ENCODE measurements at places on chromosomes 16 and 17.

GRCh38 chr17:82019690-82020571 lies 2.7 kb downstream of the CENPX start:
- peak; percentile 70 for DNase-seq

- DNase-seq, result no peak
Measured at GRCh38 chr17:73683771-73684170, 39.5 kb upstream of the SDK2 start.

DNA sequence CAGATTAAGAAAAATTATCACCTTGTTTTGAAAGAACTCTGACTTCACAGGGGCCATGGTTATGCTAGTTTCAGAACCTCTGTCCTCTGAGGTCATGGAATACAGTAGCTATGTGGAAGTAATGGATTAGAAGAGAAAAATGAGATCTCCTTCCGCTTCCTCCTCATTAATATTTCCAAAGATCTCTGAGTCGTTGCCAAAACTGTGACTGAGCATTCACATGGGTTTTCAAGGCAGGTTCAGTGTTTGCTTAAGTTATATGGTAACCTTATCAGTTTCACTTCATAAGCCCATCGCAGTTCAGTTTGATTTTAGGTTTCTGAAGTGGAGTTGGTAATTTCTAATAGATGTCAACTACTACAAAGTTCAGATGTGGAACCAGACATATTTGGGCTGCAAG lies 321.2 kb upstream of the SOX9 start:
- DNase-seq, result no peak

- DNase-seq, result no peak
Measured at GRCh38 chr16:51907680-51908079, 639.3 kb downstream of the TOX3 start.

- peak; percentile 70 for DNase-seq
Measured at GRCh38 chr16:22188595-22189442, 17.3 kb upstream of the EEF2K start.

GRCh38 chr17:81576621-81577277 lies 24.6 kb upstream of the FAAP100 start:
- no peak for DNase-seq

- DNase-seq, result no peak
Measured at GRCh38 chr17:39627712-39628516, 1.2 kb downstream of the PPP1R1B start.

GRCh38 chr17:50588391-50589049 lies 28.0 kb downstream of the CACNA1G start:
- no peak for DNase-seq

DNA sequence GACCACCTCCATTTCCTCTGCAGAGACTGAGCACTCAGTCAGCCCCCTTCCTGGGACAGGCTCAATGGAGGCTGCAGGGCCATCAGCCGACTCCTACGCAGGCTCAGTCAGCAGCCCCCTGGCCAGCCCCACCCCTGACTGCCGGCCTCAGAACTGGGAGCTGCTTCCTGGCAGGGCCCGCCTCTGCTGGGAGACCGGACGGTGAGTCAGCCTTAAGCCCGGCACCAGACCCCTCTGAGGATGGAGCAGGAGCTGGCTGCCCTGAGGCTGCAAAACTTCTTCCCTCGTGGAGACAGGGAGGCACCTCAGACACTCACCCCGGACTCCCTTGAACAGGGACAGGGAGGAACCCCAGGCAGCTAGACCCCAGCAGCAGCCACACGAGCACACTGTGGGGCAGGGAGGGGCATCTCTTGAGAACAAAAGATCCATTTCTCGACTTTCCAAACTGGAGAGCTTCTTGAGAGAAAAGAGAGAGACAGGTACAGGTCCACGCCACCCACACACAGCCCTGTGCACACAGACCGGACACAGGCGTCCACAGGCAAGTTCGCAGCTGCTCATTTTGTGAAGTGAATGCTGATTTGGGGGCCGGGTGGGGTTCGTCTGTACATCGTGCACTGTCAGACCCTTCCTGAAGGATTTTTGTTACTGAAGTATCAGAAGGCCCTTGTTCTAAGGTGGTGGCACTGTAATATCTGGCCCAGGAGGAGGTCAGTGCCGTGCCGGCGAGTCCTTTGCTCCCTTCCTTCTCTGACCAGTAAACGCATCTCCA lies 1.3 kb upstream of the TUBB3 start:
- no peak for DNase-seq

GRCh38 chr17:41962111-41962510 lies 4.5 kb upstream of the CNP start:
- DNase-seq, result no peak

DNA sequence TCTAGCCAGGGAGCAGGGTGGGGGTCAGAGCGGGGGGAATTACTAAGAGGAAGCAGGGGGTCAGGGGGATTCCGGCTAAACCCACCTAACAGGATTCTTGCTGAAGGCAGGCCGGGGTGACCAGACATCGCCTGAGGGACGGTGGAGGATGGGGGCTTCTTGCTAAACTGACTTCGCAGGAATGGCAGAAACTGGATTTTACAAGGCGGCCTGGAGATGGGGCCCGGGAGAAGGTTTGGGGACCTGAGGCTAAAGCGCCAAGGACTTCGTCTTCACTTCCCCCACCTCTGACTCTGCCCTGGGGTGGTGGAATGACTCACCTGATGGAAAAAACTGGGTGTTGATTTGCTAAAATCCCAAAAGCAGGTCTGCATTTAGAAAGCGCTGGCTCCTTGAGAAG lies 23.5 kb downstream of the LGALS3BP start:
- no peak for DNase-seq

DNA sequence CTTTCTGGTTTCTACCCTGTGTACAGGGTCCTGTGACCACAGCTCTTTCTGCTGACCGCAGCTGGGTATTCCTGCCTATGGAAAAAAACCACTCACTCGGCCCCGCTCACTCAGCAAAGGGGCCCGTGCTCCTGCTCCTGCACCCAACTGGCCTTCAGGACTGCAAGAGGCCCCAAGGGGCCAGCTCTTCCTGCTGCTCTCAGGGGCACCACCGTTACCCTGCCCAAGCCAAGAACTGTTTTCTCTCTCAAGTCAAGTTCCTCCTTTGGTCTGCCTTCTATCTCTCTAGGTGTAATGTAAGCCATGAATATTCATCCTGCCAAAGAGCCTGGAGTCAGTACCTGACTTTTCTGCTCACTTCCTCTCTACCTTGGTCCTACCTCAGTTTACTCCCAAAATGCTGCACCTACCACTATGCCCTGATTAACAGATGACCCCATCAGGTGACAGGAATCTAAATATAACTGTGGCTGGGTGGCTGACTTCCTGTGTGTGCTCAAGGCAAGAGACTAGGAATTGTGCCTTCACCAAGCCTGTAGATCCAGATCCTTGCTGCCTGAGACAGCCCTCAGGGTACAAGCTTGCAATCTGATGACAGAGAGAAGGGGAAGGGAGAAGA lies 20.4 kb upstream of the SCIMP start:
- no peak for DNase-seq

GRCh38 chr17:75390982-75391381 lies 14.5 kb downstream of the GRB2 start:
- no peak for DNase-seq

DNA sequence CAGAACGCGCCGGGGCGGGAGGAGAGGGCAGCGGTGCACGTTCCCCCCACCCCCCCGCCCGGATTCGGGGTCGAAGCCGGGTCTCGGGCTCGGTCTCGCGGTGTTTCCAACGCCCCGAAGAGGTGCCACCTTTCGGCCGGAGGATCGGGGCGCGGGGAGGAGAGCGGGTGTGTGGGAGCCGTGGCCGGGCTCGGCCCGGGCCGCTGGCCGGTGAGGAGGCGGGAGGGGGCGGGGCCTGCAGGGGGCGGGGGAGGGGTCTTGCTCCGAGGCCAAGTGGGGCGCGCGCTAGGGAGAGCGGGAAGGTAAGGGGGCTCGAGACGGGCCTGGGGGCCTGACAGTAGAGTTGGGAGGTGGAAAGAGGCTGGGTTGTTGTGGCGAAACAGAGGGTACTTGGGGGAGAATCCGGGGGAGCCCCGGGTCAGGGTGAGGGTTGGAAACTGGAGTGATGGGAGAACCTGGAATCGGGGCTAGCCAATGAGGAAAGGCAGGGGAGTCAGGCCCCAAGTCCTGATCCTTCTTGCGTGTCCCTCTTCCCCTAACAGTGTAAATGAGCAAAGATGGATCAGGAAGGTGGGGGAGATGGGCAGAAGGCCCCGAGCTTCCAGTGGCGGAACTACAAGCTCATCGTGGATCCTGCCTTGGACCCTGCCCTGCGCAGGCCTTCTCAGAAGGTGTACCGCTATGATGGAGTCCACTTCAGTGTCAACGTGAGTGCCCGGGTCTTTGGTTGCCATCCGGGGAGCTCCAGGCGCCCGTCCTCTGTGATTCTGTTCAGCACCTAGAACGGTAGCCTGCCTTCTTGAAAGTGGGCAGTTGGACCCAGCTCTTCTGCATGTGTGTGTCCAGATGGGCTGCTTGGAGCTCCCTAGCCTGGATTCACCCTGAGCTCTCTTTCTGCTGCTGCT lies 873 bp downstream of the SETD1A start:
- no peak for DNase-seq

- peak; percentile 15 for DNase-seq
Measured at GRCh38 chr17:37527249-37527851, 37.7 kb downstream of the DUSP14 start.

GRCh38 chr16:10383626-10384025 lies 2.2 kb upstream of the ATF7IP2 start:
- DNase-seq, result no peak

DNA sequence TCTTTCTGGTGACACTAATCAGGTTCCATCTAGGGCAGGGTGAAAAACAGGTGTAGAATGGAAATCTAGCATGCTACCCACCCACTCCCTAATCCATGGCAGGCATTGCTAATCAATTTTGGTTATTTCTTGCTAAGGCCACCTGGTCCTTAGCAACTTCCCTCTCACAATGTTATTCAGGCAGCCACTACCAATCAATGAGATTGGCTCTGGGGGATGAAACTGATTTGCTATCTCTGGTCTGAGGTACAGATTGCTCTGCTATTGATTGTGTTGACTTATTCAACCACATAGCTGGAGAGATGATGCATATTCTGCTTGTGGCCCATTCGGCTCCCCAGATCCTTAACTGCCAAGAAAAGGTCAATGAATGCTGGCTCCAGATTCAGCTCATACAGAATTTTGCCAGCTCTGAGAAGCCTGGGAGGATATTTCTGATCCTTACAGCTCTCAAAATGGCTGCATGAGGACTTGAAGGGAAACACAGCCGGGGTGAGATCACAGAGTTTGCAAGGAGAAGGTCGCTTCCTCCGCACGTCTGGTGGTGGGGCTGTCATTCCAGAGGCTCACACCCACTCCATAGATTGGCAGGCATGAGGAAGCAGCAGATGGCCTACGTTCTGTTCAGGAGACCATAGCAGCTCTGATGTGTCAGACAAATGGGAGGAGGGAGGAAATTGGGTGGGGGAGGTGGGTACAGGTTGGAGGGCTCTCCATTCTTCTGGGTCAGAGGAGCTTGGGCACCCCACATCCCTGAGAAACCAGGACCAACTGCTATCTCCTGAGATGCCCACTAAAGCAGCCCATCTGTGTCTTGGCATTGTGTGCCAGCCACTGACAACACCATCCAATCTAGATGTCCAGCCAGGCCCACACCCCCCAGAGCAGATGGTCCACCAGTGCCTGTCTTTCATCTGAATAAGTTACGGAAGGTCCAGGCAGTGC lies 22.3 kb downstream of the SEZ6 start:
- DNase-seq, result no peak

GRCh38 chr16:79501446-79501845 lies 99.1 kb downstream of the MAF start:
- DNase-seq, result no peak

DNA sequence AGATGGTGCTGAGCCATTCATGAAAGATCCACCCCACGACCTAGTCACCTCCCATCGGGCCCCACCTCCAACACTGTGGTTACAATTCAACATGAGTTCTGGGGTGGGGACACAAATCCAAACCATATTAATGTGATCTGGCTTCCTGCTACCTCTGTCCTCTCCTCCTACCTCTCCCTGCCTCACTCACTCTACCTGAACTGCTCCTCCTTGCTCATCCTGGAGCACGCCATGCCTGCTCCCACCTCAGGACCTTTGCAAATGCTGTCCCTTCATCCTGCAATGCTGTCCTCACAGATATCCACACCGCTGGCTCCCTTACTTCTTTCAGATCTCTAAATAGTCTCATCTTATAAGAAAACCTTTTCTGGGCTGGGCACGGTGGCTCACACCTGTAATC lies 10.8 kb upstream of the SLC13A5 start:
- DNase-seq, result no peak

DNA sequence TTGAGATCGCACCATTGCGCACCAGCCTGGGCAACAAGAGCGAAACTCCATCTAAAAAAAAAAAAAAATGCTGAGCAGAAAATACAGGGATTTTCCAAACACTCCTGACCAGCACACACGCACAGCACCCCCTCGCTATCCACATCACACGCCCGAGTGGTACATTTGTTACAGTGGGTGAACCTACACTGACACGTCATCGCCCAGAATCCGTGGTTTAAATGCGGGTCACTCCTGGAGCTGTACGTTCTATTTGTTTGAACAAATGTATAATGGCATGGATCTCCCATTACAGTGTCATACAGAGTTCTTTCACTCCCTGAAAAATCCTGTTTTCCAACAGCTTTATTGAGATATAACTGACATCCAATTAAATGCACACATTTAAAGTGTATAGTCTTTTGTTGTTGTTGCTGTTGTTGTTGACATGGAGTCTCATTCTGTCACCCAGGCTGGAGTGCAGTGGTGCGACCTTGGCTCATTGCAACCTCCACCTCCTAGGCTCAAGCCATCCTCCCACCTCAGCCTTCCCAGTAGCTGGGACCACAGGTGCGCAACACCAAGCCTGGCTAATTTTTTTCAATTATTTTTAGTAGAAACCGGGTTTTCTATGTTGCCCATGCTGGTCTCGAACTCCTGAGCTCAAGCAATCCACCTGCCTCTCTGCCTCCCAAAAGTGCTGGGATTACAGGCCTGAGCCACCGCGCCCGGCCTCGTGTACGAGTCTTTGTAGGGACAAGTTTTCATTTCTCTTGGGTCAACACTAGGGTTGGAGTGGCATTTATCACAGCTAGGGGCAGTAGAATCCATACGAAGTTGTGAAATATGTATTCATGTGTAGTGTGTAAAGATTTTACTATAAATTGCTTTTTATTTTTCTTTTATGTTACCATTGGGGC lies 4.4 kb upstream of the CARHSP1 start:
- no peak for DNase-seq

GRCh38 chr17:47888293-47888692 lies 7.7 kb upstream of the SP2 start:
- DNase-seq, result no peak

- no peak for DNase-seq
Measured at GRCh38 chr16:70258065-70258464, 6.3 kb upstream of the EXOSC6 start.

DNA sequence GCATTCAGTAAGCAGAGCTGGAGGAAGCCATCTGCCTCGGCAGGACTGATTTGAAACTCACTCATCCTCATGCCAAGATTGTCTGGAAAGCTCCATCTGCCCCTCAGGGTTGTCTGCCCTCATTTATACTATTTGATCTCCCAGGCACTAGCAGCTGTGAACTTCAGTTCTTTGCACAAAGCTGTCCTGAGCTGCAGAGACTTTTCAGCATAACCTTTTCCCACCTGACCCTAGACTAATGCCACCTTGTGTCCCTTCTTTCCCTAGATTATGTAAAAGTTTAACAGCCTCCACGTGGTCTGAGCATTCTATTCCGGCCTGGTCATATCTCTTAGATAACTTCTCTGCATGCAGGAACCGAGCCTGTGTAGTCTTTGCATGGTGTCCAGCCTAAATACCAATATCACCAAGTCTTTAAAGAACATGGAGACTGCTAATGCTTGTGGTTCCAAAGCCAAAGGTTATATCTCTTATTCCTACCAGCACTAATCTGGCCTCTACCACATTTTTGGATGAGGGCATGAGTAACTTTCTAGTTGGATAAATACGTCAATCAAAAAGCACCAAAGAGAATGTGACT lies 29.1 kb downstream of the STAT5A start:
- no peak for DNase-seq
